ENCODE measurements at places on chromosomes 12 and 14.

GRCh38 chr14:23643533-23644194 is 7.5 kb downstream of the DHRS2 start:
- no peak for DNase-seq

GRCh38 chr14:95530473-95531276 is 4.2 kb upstream of the GLRX5 start:
- DNase-seq = no peak

- DNase-seq = peak; percentile 36
Measured at GRCh38 chr12:95815632-95816212, 25.2 kb upstream of the NTN4 start.

GRCh38 chr14:99255621-99256482 is 16.1 kb downstream of the BCL11B start:
- no peak for DNase-seq

DNA sequence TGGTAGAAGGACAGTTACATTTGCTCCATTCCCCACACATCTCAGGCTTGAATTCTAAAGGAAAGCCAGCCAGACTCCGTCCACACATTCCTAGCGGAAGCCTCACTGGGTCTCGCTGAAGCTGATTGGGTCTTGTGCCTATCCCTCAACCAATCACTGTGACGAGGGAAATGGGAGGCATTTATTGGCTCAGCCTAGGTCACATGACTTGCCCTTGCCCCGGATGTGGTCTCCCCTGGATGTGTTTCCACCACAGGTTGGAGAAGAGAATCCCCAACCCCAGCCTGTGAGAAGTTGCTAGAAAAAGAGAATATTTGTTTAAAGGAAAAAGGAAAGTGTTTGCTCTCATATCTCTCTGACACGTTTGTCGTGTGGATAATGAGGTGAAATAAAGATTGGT is 93.4 kb downstream of the C12orf75 start:
- no peak for DNase-seq

DNA sequence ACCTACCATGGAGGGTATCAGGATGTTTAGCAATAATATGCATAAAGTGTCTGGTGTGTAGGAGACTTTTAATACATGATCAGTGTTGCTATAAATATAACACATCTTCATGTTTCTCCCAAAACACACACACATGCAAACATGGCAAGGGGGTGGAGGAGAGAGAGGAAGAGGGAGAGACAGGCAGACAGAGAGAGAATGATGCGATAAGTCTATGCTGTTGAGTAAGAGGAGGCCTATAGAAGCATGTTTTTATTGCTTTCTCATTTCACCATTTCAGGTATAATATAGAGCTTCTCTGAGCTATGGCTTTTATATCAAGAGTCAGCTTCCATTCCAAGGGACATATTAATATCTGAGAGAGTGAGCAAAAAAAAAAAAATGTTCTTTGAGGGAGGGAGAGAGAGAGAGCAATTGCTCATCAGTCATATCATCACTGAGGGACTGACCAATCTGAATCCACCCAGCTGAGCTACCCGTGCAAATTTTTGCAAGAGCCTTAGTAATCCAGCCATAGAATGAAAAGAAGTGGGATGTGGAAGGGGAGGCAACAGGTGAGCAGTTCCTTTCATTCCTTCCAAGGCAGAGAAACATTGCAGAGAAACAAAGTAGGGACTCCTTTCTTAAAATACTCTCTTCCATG is 54.8 kb upstream of the RASSF8 start:
- no peak for DNase-seq

- peak; percentile 13 for DNase-seq
Measured at GRCh38 chr14:78029601-78030372, 140.4 kb upstream of the NRXN3 start.

- DNase-seq = no peak
Measured at GRCh38 chr14:63960926-63961567, 108.2 kb downstream of the SYNE2 start.

DNA sequence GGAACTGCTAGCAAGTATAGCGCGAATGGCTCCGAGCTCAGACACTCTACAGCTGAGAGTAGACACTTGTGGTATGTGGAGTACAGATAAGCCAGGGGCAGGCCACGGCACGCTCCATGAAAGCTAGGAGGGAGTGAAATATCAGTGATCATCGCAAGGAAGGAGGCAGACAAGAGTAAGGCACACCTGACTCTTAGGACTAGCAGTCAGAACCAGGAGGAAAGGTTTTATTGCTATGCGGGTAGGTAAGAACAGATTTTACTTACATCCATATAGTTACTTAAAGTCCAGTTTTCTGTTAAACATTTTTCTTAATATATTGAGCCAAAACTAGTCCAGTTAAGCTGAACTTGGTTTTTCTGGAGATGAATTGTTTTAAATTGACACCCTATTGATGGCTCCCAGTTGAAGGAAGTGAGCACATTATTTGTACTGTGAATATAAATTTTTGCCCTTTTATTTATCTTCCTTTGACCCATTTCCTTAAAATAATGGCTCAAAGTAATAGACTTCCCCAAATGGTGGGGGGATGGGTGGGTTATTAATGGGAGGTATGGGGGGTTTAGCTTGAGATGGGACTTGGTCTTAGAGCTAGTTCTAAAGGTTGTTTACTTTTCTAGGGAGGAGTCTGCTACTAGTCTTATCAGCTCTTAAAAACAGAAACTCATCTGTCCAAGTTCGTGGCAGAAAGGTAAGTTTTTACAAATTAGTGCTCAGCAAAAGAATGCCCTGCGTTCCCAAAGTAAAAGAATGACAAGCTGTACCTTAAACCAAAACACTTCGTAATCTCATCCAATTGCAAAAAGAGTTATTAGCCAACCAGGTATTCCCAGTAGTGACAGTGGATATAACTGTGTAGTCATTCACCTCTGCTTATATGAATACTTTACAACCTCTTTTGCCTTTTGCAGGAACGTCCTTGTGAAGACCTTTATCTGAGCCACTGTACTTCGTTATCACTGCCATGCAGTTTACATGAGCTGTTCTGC is 5.8 kb downstream of the HNRNPA1 start:
- no peak for DNase-seq

- DNase-seq = no peak
Measured at GRCh38 chr14:75134644-75135043, 7.8 kb upstream of the NEK9 start.

GRCh38 chr14:64723691-64724577 is 19.7 kb downstream of the PLEKHG3 start:
- DNase-seq = no peak

DNA sequence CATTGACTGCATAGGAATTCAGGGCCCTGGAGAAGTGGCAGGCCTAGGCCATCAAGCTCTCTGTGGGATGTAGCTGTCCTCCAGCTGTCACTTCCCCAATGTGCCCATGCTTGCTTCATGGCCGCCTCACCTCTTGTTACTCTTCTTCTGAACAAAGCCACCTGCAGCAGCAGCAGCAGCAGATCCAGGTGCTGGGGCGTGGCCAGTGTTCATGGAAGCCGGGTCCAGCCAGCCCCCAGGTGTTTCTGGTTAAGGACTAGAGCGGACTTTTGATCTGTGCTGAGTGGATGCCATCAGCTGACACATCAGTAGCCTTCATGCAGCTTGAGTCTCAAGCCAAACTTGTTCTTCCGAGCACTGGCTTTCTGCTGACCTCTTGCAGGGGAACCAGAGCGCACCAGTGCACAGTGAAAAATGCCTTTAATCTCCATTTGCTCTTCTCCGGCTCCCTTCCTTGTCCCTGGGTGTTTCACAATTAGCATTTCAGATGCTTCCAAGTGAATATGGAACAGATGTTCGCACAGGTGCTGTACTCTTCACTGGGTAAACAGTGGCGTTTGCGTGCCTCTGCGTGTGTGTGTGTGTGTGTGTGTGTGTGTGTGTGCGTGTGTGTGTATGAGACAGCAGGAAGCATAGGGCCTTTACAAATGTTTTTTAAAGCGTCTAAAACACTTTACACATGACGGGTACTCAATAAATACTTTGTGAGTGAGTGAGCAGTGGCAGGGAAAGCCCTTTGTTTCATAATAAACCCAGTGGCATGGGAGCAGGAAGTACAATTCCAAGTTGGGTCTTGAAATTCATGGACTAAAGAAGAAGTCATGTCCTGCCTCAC is 20.1 kb downstream of the TPCN1 start:
- DNase-seq = peak; percentile 56

GRCh38 chr12:45098766-45099165 is 47.9 kb upstream of the DBX2 start:
- no peak for DNase-seq

GRCh38 chr12:131698286-131698685 is 12.6 kb upstream of the SFSWAP start:
- no peak for DNase-seq

GRCh38 chr12:66048835-66049537 is 81.6 kb downstream of the LLPH start:
- no peak for DNase-seq

GRCh38 chr14:100609941-100610391 is 22.7 kb upstream of the BEGAIN start:
- no peak for DNase-seq

GRCh38 chr12:46825591-46826414 is at the start of gene SLC38A4:
TSS of gene SLC38A4 (minus strand) at chr12:46825997. CDS start at chr12:46793071, 32,926 bp downstream.
- DNase-seq = no peak

- DNase-seq = no peak
Measured at GRCh38 chr12:59372956-59373355, 222.9 kb upstream of the SLC16A7 start.

DNA sequence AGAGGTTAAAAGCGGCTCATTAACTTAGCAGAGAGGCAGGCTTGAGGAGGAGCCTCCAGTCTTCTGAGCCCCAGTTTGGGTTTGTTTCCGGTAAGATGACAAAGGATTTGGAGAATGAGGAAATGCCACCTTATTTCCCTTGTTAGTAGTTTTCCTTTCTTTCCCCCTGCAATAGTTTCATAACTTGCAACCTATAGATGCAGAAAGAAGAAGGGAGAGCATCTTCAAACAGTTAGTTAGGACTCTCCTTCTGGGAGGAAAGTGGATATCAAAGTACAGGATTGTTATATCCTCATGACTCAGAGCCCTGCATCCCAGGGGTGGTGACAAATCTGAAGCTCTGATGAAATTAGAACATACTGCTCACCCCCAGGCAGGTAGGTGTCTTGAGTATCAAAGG is 180.7 kb upstream of the SLC38A2 start:
- no peak for DNase-seq

- no peak for DNase-seq
Measured at GRCh38 chr12:94071258-94071657, 77.1 kb upstream of the PLXNC1 start.

Measured in NCI-H1092 treated with DMSO at 0.1 percent for 48 hours (cell line).